ENCODE measurements at places on chromosomes 2 and 18.

DNA sequence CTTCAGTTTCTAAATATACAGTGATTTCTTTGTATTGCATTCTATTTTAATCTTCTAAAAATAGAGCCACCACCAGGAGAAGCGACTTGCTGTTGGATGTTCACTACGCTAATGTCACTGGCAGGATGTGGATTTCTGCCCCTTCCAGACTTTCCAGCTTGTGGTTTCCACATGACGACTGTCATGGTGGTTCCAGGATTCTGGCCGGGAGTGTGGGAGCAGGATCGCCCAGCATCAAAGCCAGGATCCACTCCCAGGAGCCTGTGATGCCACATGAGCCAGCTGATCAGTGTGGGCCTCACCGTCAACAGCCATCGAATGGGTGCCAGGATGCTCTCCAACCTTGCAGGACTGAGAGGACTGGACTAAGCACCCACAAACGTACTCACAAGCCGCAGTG lies 148.8 kb downstream of the HDAC4 start:
- DNase-seq: no peak

DNA sequence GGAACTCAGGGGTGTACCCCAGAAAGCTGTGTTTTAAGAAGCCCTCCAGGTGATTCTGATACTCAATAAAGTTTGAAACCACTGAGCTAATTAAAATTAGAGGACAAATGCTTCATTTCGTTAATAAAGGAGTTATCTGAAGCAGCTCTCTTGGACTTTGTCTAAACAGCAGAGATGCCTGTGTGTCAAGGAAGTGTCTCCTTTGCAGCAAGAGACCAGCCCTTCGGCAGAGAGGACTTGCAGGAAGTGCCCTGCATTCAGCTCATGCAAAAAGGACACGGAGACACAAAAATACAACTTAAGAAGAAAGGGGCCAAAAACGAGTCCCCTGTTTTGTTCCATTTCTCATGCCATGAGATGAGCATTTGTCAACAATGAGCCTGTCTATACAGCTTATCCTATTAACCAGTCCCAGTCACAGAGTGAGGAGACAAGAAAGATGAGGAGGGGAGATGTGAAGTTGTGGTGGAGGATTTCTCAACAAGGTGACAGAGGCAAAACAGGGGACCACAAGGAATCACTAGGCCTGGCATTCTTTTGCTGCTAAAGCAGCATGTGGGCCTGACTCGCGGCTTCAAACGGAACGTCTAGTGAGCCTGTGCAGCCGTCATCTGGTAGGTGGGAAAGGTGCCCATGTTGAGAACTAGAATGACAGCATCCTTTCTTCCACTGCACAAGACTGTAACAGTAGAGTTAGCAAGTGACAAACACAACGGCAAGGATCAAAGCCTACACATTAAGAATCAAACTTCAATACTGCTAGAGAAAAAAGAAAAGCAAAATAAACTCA lies 152.3 kb downstream of the ANTXR1 start:
- DNase-seq: no peak

DNA sequence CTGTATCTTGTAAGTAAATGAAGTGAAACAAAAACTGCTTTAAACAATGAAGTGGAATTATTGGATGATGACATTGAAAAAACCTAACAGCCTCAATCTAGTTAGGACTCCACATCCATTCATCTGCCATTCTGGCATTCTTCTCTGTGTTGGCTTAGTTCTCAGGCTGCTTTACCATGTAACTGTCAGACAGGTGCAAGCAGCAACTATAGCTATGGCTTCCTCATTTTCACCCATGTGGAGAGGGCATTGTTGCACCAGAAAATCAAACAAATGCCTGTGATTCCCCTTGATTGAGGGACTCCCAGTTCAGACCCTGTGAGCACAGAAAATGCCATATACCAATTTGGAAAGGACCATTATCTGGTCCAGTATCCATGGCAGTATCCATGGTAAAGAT lies 129.5 kb upstream of the NYAP2 start:
- DNase-seq: no peak

DNA sequence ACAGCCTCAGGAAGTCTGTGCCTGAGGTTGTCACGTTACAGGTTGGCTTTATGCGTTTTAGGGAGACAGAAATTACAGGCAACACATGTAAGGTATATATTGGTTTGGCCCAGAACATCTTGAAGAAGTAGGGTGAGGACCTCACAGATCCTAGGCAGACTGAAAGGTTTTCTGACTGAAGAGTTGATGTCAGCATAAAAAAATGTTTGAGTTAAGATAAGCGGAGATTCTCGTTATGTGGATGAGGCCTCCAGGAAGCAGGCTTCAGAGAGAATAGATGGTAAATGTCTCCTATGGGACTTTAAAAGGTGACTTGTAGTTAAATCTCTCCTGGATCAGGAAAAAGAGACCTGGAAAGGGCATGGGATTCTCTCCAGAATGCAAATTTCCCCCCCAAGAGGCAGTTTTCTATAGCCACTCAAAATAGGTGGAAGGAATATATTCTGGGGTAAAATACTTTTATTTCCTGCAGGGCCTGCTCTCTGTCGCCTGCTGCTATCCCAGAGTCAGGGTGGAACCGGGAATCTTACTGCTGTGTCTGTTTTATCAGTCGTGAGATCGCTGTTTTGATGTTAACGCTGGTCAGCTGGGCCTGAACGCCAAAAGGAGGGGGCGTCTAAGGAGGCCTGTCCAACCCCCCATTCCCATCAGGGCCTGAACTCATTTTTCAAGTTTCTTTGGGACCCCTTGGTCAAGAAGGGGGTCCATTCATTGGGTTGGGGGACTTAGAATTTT lies 171.1 kb downstream of the HDAC4 start:
- DNase-seq: no peak

DNA sequence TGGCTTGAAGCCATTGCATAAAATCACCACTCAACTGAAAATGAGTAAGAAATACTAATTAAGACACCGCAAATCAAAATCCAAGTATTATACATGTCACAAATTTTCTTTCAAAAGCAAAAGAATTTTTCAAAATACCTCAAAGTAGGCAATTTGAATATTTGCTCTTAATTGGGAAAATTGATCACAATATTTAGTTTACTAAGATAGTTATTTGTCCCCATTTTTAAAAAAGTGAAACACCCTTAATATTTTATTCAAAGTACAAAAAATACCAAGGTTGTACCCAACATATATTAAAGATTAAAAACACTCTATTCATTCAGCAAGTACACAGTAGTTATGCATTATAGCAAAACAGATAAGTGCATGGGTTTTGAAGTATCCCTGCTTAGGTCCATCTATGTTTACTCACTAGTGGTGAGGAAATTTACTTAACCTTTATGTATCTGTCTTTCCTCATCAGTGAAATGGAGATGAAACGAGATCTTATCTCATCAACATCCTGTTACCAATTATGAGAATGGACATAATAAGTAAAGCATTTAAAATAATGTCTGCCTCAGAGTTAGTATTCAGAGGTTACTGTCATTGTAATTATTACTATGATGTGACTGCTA lies 35.1 kb downstream of the VPS54 start:
- peak; percentile 17 for DNase-seq

DNA sequence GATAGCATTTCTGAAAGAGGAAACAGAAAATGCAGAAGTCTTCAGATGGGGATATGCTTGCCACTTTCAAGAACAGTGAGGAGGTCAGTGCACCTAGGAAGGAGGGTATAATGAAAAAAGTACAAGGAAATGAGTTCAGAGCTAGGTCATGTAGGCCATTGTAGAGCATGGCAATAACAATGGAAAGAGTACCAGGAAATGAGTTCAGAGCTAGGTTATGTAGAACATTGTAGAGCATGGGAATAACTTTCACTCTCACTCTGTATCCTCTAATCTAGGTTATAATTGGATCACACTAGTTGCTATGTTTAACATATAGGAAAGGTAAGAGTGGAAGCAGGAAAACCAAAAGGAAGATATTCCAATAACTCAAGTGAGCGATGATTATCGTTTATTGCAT lies 12.3 kb downstream of the SCG2 start:
- no peak for DNase-seq

- no peak for DNase-seq
Observed at GRCh38 chr2:10533811-10534321, 85.7 kb upstream of the ODC1 start.

DNA sequence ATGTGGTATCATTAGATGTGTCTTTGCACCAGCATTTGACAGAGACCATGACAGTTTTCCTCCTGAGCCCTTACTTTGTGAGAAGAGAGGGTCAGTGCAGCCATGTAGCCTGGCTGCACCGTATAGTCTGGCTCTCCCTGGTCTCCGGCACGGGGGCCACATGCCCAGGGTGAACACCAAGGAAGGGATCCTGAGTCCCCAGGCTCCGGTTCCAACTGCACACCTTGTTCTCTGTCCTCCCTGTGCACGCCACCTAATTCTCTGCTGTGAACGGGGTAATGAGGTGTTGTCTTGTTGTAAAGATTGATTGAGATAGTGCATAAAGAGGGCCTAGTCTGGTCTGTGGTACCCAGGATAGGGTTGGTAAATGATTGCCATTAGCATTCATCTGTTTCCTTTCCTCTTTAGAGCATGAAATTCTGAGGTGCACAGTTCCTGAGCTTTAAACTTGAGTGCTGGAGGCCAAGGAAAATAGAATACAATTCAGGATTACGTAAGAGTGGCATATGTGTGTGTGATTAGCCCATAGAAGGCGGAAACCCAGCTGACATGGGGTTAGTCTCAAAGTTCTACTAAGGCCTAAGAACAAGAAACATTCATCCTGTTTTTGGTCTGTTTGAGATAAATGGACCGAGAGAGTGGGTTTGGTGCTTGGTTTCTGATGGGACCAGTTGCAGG lies 55.5 kb downstream of the NCK2 start:
- no peak for DNase-seq

DNA sequence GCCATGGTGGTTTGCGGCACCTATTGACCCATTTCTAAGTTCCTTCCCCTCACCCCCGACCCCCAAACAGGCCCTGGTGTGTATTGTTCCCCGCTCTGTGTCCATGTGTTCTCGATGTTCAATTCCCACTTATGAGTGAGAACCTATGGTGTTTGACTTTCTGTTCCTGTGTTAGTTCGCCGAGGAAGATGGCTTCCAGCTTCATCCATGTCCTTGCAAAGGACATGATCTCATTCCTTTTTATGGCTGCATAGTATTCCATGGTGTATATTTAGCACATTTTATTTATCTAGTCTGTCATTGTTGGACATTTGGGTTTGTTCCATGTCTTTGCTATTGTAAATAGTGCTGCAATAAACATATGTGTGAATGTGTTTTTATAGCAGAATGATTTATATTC lies 183.6 kb downstream of the GBX2 start:
- no peak for DNase-seq

DNA sequence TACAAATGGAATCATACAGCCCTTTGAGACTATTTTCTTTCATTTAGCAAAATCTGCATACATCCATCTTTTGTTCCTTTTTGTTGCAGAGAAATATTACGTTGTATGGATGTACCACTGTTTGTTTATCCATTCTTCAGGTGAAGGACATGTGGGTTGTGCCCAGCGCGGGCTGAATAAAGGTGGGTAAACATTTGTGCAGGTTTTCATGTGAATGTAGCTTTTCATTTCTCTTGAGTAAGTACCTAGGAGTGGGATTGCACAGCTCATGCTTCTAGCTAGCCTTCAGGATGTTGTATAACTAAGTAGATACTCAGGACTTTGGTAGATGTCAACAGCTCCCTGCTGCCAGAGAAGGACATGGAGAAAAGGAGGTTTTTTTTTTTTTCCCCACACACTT lies 50.6 kb upstream of the SPRED2 start:
- DNase-seq: no peak

- DNase-seq: no peak
Observed at GRCh38 chr2:140063356-140063755, 1283.2 kb upstream of the NXPH2 start.

GRCh38 chr18:62026586-62026985 lies 133.8 kb upstream of the RNF152 start:
- DNase-seq: peak; percentile 26

- no peak for DNase-seq
Observed at GRCh38 chr18:77344786-77345500, 95.3 kb downstream of the GALR1 start.

DNA sequence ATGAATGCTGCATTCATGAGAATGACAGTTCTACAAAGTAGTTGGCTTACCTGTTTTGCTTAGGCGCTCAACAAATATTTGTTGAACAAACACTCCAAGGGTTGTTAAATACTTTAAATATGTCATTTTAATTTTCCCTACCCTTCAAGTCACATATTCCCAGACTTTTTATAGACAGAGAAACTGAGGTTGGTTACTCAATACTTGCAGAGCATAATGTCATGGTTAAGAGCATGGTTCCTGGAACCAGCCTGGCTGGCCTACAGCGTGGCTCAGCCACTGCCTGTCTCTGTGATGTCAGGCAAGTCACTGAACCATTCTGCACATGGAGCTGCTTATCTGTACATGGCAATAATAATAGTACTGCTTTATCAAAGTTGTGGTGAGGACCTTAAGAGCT lies 120.0 kb upstream of the STK17B start:
- no peak for DNase-seq

- no peak for DNase-seq
Observed at GRCh38 chr18:30775629-30776028, 266.9 kb downstream of the DSC3 start.

Measured in BJ (cell line).